ENCODE measurements at places on chromosomes 11 and 22.

DNA sequence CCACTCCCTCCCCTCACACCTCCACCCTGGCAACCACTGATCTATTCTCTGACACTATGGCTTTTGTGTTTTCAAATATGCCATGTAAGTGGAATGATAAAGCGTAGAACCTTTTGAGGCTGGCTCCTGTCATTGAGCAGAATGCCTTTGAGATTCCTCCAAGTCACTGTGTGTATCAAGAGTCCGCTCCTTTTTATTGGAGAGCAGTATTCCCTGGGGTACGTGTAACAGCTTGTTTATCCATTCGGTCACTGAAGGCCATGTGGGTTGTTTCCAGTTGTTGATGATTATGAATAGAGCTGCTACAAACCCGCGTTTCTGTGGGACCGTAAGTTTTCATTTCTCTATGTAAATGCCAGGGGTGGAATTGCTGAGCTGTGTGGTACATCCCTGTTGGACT is 10.3 kb downstream of the TP53I11 start:
- DNase-seq, result no peak

DNA sequence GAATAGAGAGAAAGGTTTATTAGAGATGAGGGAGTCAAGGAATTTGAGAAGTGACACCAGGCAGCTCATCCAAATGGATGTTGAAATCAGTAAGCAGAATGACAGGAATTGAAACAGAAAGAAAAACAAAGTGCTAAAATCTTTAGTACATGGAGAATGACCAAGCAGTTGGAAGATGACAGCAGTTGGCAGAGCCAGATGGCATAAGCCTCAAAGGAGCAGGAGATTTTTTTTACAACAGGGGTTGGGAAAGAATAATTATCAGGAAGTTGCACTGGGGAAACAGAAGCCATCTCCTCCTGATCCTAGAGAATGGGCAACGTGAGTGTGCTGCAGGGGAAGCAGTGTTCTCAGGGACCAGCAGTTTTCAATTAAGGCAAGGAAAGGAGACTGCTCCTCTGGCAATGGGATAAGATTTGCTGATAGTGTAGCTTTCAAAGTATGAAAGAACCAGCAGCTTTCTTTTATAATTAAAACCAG is 28.9 kb downstream of the RAB39A start:
- no peak for DNase-seq

- no peak for DNase-seq
Observed at GRCh38 chr11:108875134-108875533, 210.3 kb downstream of the DDX10 start.

- DNase-seq, result no peak
Observed at GRCh38 chr11:124036666-124037065, 4.5 kb downstream of the OR10G7 start.

DNA sequence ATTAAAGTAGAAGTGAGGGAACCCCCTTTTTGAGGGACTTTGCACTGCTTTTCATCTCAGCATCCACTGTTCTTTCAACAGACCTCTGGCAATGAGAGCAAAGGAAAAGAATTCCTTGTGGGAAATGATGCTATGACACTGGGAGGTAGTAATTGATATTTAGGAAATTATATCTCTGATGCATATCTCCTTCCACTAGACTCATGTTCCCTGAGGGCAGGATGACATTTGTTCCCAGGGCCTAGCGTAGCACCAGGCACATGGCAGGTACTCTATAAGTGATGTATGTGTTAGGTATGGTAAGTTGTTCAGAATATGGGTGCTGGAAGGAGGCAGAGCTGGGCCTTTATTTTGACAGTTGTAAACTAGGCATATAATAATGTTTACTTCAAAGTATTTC is 142.9 kb downstream of the CCDC81 start:
- no peak for DNase-seq

- DNase-seq, result no peak
Observed at GRCh38 chr22:43168471-43169309, 17.3 kb downstream of the TSPO start.

GRCh38 chr22:25095869-25096268 is 103.8 kb upstream of the CRYBB3 start:
- DNase-seq, result no peak

GRCh38 chr11:25775603-25776002 is 556.3 kb upstream of the ANO3 start:
- no peak for DNase-seq

- no peak for DNase-seq
Observed at GRCh38 chr22:37300551-37301017, 18.3 kb downstream of the CYTH4 start.

DNA sequence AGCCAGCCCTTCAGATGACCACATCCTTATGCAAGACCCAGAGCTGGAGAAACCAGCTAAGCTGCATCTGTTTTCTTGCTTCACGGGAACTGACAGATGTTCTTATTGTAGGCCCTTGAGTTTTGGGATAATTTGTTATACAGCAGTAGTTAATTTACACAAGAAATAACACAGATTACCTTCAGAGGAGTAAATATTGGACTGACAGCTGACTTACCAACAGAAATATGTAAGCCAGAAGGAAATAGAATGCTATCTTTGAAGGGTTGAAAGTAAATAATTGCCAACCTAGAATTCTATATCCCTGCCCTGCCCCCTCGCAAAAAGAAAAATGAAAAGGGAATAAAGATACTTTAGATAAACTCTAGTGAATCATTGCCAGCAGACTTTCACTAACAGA is 124.1 kb downstream of the WNT7B start:
- DNase-seq, result no peak

GRCh38 chr11:119780222-119780953 is 51.4 kb upstream of the NECTIN1 start:
- DNase-seq, result no peak

GRCh38 chr11:63015521-63016215 is at the start of gene SLC22A8:
Gene SLC22A8 (minus strand): TSS chr11:63015841. CDS start chr11:63014958, 883 bp downstream.
- DNase-seq, result no peak

GRCh38 chr11:93143186-93143585 is 54.6 kb downstream of the SLC36A4 start:
- no peak for DNase-seq

DNA sequence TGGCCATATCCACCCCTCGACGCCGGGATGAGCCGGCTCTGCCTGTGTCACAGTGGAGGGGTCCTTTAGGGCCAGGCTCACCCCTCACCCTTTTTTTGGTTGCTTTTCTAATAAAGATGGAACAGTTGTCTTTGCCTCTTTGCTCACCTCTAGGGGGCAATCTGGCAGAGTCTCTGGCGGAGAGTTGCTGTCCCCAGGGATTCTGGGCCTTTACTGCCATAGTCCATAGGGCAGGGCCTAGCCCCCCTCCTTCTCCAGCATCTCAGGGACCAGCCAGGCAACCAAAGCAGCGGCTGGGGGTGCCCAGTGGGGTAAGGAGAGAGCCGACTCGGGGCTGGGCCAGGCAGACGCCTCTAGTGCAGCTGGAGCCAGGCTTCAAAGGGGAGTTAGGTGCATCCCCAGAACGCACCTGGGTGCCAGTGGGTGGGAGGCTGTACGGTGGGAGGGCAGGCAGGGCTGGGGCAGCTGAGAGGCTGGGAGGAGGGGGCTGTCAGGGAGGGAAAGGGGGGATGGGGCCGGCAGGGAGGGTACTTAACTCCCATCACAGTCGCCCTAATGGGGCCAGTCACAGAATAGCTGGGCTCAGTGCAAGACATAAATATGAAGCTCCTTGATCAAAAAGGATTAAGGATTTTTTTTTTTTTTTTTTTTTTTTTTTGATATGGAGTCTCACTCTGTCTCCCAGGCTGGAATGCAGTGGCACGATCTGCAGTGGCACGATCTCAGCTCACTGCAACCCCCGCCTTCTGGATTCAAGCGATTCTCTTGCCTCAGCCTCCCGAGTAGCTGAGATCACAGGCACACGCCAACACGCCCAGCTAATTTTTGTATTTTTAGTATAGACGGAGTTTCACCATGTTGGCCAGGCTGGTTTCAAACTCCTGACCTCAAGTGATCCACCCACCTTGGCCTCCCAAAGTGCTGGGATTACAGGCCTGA is 2.5 kb upstream of the SUSD2 start:
- DNase-seq, result no peak

- DNase-seq, result no peak
Observed at GRCh38 chr11:95165638-95166037, 65.4 kb downstream of the SESN3 start.

GRCh38 chr11:6586434-6587359 is 16.7 kb downstream of the RRP8 start:
- DNase-seq, result no peak

DNA sequence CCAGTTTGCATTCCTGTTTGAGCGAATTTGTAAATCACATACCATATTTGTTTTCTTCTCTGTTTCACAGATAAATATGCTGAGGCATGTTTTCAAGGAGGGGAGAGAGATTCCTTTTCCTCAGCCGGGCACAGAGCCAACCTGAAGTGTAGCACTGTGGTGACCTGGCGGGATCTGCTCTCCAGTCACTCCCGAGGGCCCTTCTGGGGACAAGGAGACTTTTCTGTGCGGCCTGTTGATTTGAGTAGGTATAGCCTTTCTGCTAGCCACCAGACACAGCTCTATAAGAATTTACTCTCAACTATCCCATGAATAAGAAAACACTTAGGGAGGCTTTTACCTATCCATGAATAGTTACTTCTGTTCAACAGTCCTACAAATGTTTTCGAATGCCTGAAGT is 63.5 kb upstream of the FDX1 start:
- no peak for DNase-seq

- no peak for DNase-seq
Observed at GRCh38 chr11:119295178-119295577, 21.8 kb downstream of the MCAM start.

DNA sequence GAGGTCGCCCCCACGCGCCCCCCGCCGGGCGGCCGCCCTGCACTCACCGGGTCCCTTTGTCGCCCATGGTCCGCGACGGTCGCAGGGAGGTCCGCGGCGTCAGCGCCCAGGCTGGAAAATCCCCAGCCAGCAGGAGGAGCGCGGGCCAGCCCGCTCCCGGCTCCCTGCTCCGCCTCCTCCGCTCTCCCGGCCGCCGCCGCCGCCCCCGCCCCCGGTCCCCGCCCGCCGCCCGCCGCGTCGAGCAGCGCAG is at the start of gene ARRB1:
TSS of gene ARRB1 (minus strand) at position 121 of the 250 bp plus-strand sequence. CDS start at position 67, 54 bp downstream.
- DNase-seq, result peak; percentile 73

Measured in GM20000 (cell line).